ENCODE measurements at places on chromosomes 16 and 17. TPM values are rescaled to one million over a fixed set of nuclear protein-coding genes. Genes with fewer than 3 reads are reported as not detected.

GOSR1 gene
- total RNA-seq, result 42.7 TPM

TBX21 gene
- not detected for total RNA-seq

HEXIM1 gene
- total RNA-seq, result 11.5 TPM

TP53TG3C gene
- total RNA-seq, result not detected

FBXW10B gene
- total RNA-seq, result 3.2 TPM

CCL14 gene
- not detected for total RNA-seq

TEX19 gene
- total RNA-seq, result 0.20 TPM

IRX5 gene
- total RNA-seq, result 1.5 TPM

HS3ST4 gene
- not detected for total RNA-seq

USP43 gene
- total RNA-seq, result 7.7 TPM

CDRT15L2 gene
- not detected for total RNA-seq

DNAH17 gene
- 1.8 TPM for total RNA-seq

LHX1 gene
- not detected for total RNA-seq

C1QTNF8 gene
- total RNA-seq, result not detected

DLG4 gene
- 3.7 TPM for total RNA-seq

KIF19 gene
- not detected for total RNA-seq

LCAT gene
- total RNA-seq, result 4.6 TPM

RNF112 gene
- total RNA-seq, result 0.20 TPM

TMEM114 gene
- not detected for total RNA-seq

G6PC1 gene
- total RNA-seq, result not detected

KRTAP4-9 gene
- not detected for total RNA-seq

MYADML2 gene
- not detected for total RNA-seq

TMEM231 gene
- 14.7 TPM for total RNA-seq

SMIM5 gene
- total RNA-seq, result not detected

WFDC1 gene
- not detected for total RNA-seq

ADAM11 gene
- total RNA-seq, result 0.94 TPM

TNRC6C gene
- total RNA-seq, result 3.8 TPM

SPATA22 gene
- not detected for total RNA-seq

ZNF594 gene
- 10.2 TPM for total RNA-seq

GRAP gene
- not detected for total RNA-seq

KRTAP4-3 gene
- total RNA-seq, result not detected

CBX8 gene
- 7.8 TPM for total RNA-seq

MFAP4 gene
- total RNA-seq, result not detected

POLG2 gene
- 29.1 TPM for total RNA-seq

GFAP gene
- 0.32 TPM for total RNA-seq

HLF gene
- 0.17 TPM for total RNA-seq

OTOP2 gene
- not detected for total RNA-seq

USH1G gene
- not detected for total RNA-seq

EFCAB5 gene
- total RNA-seq, result 0.57 TPM

SSTR5 gene
- total RNA-seq, result not detected

PDILT gene
- total RNA-seq, result not detected

VASN gene
- total RNA-seq, result 5.1 TPM

GP1BA gene
- not detected for total RNA-seq

SOX8 gene
- 1.5 TPM for total RNA-seq

ZFP3 gene
- not detected for total RNA-seq

OMG gene
- not detected for total RNA-seq

GPR142 gene
- not detected for total RNA-seq

DHX58 gene
- 3.7 TPM for total RNA-seq

KCNJ12 gene
- total RNA-seq, result 4.3 TPM
